ENCODE measurements at places on chromosomes 6 and 20. TPM values are rescaled to one million over a fixed set of nuclear protein-coding genes. Genes with fewer than 3 reads are reported as not detected.
A peak's percentile ranks its signal among the peaks of the same experiment; 100 is the strongest.

SLC12A5 gene
- total RNA-seq = 0.97 TPM

DNA sequence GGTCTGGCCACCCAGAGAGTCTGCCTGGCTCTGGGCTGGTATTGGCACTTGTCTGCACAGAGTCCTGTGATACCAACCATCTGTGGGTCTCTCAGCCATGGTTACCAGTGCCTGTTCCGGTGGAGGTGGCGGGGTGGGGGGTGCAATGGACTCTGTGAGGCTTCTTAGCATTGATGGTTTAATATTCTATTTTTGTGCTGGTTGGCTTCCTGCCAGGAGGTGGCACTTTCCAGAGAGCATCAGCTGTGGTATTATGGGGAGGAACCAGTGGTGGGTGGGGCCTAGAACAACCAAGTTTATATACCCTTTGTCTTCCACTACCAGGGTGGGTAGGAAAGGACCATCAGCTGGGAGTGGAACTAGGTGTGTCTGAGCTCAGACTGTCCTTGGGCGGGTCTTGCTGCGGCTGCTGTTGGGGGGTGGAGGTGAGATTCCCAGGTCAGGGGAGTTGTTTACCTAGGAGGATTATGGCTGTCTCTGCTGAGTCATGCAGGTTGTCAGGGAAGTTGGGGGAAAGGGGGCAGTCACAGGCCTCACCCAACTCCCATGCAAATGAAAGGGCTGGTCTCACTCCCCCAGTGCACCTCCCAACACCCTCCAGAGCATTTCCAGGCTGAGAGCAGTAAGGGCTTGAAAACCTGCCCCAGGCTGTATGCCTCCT, 117.5 kb downstream of the FLRT3 start:
- H3K4me1 ChIP-seq = no peaks in the 10 kb centered on the region
- no peak overlapping the region for H3K27ac ChIP-seq
- DNase-seq = no peak
- H3K27me3 ChIP-seq = no peaks in the 10 kb centered on the region
- no peak overlapping the region for H3K4me3 ChIP-seq

- H3K36me3 ChIP-seq = peaks cover 8% of the 10 kb centered on the region
- H3K27ac ChIP-seq = no peak overlapping the region
- H3K4me3 ChIP-seq = no peak overlapping the region
- DNase-seq = no peak
These were observed 65.3 kb downstream of the IRF4 start for GRCh38 chr6:456887-457286.

DNA sequence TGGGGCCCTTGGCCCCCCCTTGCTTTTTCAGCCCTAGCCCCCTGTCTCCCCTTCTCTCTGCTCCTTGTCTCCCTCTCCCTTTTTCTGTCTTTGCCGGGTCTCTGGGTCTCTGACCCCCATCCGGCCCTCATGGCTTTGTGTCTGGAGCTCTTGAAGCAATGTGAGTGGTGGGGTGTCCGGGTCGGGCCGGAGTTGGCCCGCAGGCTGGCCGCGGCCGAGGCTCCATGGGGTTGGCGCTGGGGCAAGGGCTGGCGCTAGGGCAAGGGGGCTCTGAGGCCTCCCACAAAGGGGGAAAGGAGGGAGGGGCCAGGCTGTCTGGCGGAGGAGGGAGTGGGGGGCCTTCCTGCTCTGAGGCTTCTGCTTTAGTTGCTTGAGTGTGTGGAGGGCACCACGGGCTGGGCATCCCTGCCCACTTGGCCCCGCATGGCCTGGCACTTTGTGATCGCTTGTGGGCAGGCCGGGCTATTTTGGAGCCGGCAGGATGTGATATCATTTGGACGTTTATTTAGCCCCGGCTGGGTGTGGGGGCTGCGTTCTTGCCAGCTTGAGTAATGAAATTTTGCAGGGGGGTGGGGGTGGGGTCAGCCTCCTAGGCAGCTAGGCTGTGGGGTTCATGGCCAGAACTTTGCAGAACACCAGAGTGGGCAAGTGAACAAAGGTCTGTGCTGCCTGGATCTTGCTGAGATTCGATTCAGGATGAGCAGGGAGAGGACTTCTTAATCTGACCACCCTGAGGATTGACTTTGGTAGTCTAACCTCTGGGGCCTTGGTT, 78.7 kb upstream of the MYL9 start:
- H3K27ac ChIP-seq = peak overlapping the region; percentile 75
- H3K36me3 ChIP-seq = no peaks in the 10 kb centered on the region
- peak overlapping the region; percentile 87 for H3K4me3 ChIP-seq
- peak; percentile 25 for DNase-seq

GRCh38 chr20:5065166-5065878, 54.4 kb downstream of the PCNA start:
- DNase-seq = no peak
- no peak overlapping the region for H3K27ac ChIP-seq
- H3K27me3 ChIP-seq = no peaks in the 10 kb centered on the region
- H3K36me3 ChIP-seq = no peaks in the 10 kb centered on the region

HTR1B gene
- not detected for total RNA-seq

PLCG1 gene
- 133 TPM for total RNA-seq

DNA sequence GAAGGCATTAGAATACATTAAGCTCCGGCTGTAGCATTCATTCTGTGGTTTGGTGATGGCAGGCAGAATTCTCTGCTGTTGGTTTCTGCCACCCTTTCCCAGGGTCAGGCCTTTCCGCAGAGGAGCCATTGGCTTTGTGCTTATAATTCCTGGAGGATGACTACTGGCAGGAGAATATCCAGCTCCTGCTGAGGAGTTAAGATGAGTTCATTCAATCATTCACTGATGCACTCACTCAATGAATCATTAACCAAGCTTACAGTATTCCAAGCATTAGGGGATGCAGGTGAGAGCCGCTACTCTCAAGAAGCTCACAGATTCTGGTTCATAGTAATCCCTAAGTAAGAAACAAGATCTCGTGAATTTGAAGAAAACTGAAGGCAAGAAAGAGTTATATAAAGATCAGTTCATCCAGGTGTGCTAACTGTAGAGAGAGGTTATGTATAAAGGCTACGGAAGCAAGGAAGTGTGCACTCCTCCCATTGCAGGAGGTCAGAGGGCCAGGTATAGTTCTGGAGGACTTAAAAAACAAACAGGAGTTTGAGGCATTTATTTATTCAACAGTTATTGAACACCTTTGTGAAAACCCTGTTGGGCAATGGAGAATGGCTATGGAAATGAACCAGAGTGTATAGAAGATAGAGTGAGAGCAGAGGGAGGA, 75.5 kb downstream of the HMGN3 start:
- H3K36me3 ChIP-seq = no peaks in the 10 kb centered on the region
- H3K27me3 ChIP-seq = peaks cover 4% of the 10 kb centered on the region
- H3K4me1 ChIP-seq = no peaks in the 10 kb centered on the region
- H3K27ac ChIP-seq = no peak overlapping the region
- H3K4me3 ChIP-seq = no peak overlapping the region
